ENCODE measurements at places on chromosomes 5 and 9. TPM values are rescaled to one million over a fixed set of nuclear protein-coding genes. Genes with fewer than 3 reads are reported as not detected.

GRCh38 chr9:96242811-96243210 lies 59.2 kb downstream of the HSD17B3 start:
- DNase-seq, result no peak

Gene GLRA1
- total RNA-seq, result not detected

DNA sequence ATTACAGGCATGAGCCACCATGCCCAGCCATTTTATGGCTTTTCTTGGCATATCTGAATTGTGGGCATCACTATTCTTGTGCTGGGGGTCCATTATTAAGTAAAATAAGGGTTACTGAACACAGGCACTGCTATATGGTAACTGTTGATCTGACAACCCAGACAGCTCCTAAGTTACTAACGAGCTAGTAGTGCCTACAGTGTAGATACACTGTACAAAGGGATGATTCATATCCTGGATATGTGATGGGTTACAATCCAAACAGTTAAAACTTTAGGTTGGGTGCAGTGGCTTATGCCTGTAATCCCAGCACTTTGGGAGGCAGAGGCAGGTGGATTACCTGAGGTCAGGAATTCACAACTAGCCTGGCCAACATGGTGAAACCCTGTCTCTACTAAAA lies 4.3 kb downstream of the CD14 start:
- DNase-seq, result no peak

DNA sequence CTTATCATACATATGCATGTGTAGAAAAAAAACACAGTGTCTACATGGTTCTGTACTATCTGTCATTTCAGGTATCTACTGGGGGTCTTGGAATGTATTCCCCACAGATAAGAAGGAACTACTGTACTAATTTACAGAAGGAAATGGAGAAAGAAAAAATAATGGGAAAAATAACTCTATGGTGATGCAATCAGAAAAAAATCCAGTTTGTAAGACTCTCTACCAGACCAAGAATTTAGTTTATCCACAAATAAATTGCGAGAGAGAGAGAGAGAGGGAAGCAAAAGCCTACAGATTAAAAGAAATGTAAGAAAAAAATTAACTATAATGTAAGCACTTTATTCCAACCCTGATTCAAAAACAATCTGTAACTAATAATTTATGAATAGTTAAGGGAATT lies 708.6 kb upstream of the ZNF608 start:
- DNase-seq, result no peak

Gene FABP6
- total RNA-seq, result not detected

Gene PCBD2
- total RNA-seq, result 10.5 TPM

- DNase-seq, result no peak
Measured at GRCh38 chr9:19512103-19512832, 103.5 kb downstream of the ACER2 start.

Gene GFPT2
- 0.29 TPM for total RNA-seq

Gene TEX48
- not detected for total RNA-seq

Gene PLK2
- 8.5 TPM for total RNA-seq

DNA sequence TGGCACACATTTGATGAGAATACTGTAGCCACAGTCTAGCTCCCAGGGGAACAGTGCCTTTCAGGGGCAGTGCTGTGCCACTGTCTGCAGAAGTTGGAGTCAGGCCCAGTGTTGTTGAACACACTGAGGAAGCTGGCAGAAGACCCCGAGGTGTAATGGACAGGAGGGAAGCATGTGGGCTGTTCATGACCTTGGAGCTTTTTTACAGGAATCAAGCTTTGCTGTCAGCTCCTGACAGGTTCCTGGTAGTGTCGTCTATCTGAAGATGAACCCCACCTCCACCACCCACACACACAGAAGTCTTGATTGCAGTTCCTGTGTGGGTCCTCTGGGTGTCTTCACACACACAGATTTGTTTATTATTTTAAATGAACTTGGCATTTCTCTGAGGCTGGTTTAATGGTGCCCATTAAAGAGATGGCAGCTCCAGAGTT lies 40.3 kb upstream of the TNFAIP8 start:
- peak; percentile 72 for DNase-seq

DNA sequence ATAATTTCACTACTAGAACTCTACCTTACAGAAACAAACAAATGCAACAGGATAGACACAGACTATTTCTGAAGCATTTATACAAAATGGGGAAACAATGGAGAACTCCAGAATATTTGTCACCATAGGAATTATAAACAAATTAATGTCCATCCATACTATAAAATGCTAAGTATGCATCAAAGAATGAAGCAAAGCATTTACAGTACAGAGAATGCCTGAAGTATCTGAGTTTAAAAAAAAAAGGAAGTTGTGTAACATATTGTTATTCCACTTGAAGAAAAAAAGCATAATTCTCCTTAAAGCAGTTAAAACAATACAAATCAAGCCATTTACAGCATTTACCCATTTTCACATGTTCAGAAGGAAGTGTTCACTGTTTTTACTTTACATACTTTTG lies 53.0 kb downstream of the DROSHA start:
- no peak for DNase-seq

GRCh38 chr5:35626108-35626507 lies 8.4 kb downstream of the SPEF2 start:
- no peak for DNase-seq

GRCh38 chr5:36150676-36151433 lies 832 bp downstream of the LMBRD2 start:
- no peak for DNase-seq

DNA sequence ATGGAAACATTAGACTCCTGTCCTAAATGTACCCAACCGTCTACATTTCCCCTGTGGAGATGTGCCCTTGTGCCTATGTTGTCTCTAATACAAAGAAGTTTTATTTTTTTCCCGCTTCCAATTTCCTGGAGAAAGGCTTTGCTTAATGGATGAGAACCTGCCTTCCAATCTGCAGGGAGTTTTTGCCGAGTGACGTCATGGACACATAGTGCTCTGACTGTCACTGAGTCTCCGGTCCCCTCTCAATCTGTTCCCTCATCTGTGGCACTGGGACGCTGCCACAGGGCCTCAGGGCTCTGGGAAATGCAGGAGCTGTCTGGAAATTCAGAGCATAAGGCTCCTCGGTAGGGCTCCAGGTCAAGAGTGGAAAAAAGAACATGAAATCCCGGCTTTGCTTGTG lies 144.8 kb downstream of the PDZD2 start:
- DNase-seq, result no peak

Gene LRRC19
- total RNA-seq, result not detected

DNA sequence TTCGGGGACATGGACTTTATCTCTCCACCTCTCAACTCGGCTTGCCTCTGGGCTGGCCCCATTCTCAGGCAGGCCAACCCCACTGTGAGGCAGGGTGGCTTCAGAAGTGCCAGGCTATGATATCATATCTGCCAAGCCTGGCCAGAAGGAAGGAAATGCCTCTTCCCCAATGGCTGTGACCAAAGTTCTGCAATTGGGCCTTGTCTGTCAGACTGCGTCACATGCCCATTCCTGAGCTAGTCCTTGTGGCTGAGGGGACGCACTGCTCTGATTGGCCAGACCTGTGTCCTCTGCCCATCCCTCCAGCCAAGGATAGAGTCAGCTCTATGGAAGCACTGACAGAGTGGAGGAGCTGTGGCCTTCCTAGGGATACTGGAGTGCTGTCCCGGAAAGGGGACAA lies 11.9 kb downstream of the SMIM23 start:
- no peak for DNase-seq

GRCh38 chr5:140700177-140701144 lies at the start of gene ZMAT2:
Gene ZMAT2 (plus strand): TSS chr5:140700447. CDS start chr5:140700461, 14 bp downstream.
- peak; percentile 95 for DNase-seq

DNA sequence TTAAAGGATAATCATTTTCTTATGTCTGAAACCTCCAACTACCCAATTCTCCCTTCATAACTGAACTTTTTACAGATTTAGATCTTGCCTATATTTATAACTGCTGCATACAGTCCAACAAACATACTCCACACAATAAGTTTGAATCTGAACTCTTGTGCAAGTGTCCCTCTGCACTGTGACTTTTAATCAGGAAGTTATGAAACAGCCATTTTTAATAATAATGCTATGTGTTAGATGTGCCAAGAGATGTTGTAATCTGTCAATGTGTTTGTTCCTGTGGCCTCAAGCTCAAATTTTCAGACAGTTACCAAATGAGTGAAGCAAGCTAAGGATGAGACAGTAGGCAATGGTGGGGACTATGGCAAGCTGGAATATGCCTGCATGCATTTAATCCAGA lies 57.6 kb upstream of the MTAP start:
- DNase-seq, result no peak

- DNase-seq, result no peak
Measured at GRCh38 chr5:65611524-65611923, 12.6 kb downstream of the TRIM23 start.

DNA sequence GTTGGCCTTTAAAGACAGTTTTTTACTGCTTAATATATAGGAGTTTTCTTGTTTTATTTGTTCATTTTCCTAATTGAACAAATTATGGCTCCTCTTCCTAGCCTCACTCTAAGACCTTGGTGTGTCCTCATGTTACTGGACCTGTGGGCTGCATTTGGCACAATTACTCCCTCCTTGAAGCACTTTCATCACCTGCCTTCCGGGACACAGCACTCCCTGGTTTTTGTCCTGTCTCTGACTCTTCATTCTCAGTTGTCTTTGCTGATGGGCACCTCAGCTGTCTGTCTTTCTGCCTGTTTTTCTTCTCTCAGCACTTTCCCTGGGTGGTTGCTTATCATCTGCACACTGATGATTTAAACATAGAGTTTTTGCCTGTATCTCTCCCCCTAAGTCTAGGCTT lies 13.6 kb downstream of the GTF3C4 start:
- DNase-seq, result no peak

DNA sequence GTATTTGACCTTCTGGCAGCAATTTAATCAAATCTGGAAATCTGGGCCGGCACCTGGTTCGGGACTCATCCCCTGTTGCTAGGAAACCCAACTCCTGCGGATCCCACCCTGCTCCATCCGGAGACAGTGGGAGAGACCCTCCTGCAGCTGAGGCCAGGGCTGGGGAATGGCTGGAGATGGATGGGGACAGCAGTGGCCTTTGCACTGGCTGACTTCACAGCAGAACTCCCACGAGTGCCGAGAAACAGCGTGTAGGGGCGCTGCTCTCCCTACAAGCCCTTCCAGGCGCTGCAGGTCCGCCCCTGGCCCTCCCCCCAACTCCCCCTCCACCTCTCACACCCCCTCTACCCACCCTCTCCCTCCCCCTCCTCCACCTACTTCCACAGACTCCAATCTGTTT lies 105.8 kb upstream of the PPP1R26 start:
- DNase-seq, result no peak

DNA sequence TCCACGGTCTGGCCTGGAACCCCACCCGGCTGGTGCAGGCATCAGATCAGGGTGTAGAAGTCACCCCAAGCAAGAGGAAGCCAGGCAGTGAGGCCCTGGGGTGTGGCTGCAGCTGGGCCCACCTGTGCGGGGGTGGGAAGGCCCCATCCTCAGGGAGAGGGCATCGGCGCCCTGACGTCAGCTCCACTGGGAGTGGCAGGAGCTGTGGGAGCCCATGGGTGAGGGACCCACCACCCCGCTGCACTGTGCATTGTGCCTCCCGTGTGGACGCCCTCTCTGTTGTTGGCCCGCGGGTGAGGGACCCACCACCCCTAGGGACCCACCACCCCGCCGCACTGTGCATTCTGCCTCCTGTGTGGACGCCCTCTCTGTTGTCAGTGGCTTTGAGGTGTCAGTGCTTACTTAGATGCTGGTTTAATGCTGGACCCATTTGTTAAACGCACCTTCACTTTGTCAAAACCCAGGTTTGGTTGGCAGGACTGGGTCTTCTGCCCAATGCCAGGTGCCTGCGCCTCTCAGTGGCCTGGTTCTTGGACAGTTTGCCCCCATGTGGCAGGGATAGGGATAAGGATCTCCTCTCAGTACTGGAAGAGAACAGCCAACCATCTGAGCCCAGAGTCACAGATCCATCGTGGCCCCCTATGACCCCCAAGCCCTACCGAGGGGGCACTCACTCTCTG lies 6.9 kb upstream of the EXOC3 start:
- no peak for DNase-seq

DNA sequence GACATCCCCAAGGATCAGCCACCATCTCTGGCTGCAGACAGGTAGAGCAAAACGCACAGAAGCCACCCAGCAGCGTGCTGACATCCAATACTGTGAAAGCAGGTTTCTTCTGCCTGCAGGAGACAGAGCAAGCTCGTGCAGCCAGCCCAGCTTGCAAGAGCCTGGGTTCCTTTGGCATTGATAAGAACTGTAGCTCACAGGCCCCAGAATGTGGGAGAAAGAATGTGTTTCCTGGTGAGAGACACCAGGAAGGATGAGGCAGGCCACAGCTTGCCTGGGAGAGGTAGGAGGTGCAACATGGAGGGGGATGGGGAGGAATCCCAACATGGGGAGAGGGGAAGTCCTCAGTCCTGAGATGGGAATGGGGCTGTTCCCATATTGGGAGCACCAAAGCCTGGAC lies 34.0 kb upstream of the ARAP3 start:
- no peak for DNase-seq

Gene INSYN2B
- total RNA-seq, result not detected

Gene ANXA1
- total RNA-seq, result 37.0 TPM

GRCh38 chr5:127418974-127419682 lies 98.3 kb upstream of the PRRC1 start:
- no peak for DNase-seq

DNA sequence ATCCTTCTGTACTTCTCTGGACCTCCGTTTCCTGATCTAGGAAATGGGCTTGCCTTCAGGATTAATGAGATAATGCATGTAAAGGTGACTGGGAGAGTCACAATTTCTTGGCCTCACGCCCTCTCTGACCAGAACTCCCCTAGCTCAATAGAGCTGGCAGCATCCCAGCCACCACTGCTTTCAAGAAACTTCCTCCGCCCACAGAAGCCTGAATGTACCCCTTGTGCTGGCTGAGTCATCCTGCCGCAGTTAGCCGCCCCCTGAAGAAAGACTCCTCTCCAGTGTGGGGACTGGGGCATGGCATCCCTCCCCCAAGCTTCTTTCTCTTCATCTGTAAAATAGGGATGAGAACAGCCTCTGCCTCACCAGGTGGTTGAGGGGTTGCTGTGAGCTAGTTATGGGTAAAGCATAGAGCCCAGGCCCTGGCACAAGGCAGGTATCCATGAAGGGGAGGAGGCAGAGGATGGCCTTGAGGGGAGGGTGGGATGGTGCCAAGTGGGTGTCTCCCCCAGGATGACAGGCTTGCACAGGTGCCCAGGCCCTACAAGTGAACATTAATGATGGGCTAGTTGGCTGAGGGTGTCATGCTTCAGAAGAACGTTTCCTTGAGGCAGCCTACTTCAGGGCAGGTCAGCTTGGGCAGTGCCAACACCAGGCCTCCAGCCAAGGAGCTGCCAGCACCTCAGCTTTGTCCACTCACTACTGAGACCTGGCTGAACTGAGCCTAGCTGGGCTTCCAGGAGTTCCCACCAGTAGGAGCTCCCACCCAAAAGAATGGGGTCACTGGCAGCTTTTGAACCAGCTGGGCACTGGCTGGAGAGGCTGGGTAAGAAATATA lies 3.4 kb downstream of the PDLIM4 start:
- DNase-seq, result no peak

DNA sequence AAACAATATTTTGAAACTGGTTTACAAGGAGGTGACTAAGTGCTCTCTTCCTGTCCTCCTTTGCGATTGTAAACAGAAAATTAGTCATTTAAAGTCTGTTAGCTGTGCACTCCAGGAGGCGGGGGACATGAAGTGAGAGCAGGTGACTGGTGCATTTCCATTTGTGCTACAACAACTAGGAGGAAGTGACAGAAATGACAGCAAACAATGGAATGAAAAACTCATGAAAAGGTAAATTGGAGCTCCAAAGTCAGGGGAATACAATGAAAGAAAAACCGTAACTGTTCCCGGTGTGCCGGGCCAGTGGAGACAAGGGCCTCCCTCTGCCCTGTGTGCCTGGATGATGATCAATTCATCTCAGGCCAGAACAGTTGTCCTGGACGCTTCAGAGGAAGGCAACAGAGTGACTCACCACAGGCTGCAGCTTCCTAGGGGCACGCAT lies 439.9 kb downstream of the GADD45G start:
- no peak for DNase-seq

Data from natural killer cell treated with Interleukin-12 subunit alpha and Interleukin-12 subunit beta and Interleukin-15 and Interleukin-18, amount 100 ng/mL, for 72 hours (primary cell).